Activated gamma-delta T cell (primary cell): ENCODE measurements at places on chromosomes 13 and 19.

GRCh38 chr19:24049537-24049936, 37.5 kb upstream of the ZNF254 start:
- DNase-seq, result no peak

- DNase-seq, result no peak
Observed at GRCh38 chr13:51155776-51156515, 44.9 kb upstream of the C13orf42 start.

GRCh38 chr19:15372470-15372869, 7.1 kb downstream of the AKAP8 start:
- DNase-seq, result no peak

- DNase-seq, result no peak
Observed at GRCh38 chr19:42409477-42409876, 17.7 kb downstream of the LIPE start.

GRCh38 chr19:44050740-44051649, 841 bp upstream of the ZNF223 start:
- no peak for DNase-seq

DNA sequence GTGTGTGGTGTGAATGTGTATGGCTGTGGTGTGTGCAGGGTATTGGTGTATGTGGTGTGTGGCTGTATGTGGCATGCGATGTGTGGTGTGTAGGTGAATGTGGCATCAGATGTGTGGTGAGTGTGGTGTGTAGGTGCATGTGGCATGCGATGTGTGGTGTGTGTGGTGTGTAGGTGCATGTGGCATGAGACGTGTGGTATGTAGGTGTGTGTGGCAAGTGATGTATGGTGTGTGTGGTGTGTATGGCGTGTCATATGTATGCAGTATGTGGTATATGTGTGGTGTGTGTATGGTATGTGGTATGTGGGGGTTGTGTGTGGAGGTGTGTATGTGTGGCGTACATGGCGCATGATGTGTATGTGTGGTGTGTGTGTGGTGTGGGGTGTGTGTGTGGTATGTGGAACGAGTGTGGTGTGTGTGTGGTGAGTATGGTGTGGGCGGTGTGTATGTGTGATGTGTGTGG, 63.4 kb downstream of the PEPD start:
- no peak for DNase-seq

GRCh38 chr13:44506719-44507118, 69.4 kb downstream of the TSC22D1 start:
- no peak for DNase-seq

- DNase-seq, result no peak
Observed at GRCh38 chr13:25571237-25571636, 199.5 kb downstream of the ATP8A2 start.

DNA sequence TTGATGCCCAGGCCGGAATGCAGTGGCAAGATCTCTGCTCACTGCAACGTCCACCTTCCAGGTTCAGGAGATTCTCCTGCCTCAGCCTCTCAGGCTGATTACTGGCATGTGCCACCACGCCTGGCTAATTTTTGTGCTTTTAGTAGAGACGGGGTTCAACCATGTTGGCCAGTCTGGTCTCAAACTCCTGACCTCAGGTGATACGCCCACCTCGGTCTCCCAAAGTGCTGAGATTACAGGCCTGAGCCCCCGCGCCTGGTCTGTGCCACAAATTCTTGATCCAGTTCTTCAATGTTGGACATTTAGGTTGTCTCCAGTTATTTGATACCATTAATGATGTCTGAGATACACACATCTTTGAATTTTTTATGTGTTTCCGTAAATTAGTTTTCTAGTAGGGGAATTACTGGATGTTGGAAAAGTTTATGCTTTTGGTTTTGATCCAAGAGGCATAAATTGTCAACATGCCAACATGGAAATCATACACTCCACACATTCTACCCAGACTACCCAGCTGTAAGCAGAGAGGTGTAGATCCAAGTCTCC, 525 bp upstream of the COG3 start:
- DNase-seq, result no peak

- DNase-seq, result no peak
Observed at GRCh38 chr13:75832812-75833211, 196.7 kb downstream of the LMO7 start.

DNA sequence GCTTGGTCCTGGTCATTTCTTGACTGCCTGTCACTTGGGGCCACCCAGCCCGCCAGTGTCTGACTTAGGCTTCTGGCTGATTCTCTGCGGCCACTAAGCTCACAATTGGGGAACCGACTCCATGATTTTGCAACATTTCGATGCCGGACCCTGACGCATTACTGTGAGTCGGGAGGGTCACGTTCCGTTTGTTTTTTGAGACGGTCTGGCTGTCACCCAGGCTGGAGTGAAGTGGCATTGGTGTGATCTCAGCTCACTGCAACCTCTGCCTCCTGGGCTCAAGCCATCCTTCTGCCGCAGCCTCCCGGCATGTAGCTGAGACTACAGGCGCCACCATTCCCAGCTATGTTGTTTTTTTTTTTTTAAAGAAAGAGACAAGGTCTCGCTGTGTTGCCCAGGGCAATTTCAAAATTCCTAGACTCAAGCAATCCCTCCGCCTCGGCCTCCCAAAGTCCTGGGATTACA, 3.2 kb upstream of the ADAT3 start:
- no peak for DNase-seq

DNA sequence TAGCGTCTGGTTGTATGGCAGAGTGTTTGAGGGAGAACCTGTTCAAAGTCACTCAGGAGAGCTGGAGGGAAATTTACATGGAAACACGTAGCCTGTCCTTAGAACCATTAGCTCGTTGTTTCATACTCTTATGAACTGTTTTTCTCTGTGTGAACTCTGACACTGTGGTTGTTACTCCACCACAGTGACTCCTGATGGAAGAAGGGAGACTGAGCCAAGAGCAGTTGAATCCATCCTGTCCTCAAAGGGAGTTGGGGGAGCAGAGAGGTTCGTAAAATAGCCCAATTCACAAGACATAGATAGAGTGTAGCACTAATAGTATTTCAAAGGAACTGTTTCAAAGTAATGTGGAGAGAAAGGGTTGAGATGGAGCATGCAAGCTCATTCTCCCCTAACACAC, 964.8 kb downstream of the PCDH9 start:
- DNase-seq, result no peak

GRCh38 chr19:41879080-41879479, 2.0 kb downstream of the CD79A start:
- DNase-seq, result no peak

GRCh38 chr19:11699931-11700794, 38.6 kb downstream of the ZNF823 start:
- no peak for DNase-seq

GRCh38 chr13:89324582-89324981, 1653.4 kb downstream of the SLITRK5 start:
- DNase-seq, result no peak
